GF-D8 (cell line): ENCODE measurements at places on chromosomes 5 and 9.
A peak's percentile ranks its signal among the peaks of the same experiment; 100 is the strongest.

DNA sequence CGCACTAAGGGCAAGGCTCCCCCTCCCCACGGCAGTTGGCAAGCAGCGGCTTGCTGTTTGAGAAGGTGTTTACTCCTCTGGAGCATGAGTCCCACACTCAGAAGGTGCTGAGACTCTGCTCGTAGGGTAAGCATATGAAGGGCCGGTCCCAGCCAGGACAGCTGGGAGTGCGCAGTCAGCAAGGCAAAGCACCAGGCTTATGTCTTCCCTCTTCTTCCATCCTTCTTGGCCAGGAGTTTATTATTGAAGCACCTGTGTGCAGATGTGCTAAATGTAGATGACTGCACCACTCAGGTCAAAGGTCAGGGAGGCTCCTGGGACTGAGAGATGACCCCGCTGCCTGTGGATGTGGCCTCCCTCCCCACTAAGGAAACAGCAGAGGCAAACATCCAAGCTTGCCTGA lies 27.0 kb upstream of the CDKN2AIPNL start:
- DNase-seq, result no peak

DNA sequence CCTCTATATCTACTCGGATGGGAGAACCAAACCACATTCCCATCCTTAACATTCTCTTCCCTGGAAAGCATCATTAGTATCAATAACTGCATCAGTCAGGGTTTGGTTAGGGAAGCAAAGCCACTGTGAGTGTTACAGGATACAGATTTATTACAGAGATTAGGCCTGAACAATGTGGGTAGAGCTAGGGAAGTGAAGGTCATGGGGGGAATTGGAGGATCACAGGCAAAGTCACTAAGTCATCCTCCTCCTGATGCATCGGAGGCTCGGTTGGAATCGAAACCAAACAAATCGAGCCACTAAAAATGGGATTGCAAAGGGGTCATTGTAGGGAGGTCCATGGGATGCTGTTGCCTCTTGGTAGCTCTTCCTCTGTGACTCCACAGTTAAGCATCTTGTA lies 61.8 kb upstream of the ZBTB43 start:
- DNase-seq, result no peak

DNA sequence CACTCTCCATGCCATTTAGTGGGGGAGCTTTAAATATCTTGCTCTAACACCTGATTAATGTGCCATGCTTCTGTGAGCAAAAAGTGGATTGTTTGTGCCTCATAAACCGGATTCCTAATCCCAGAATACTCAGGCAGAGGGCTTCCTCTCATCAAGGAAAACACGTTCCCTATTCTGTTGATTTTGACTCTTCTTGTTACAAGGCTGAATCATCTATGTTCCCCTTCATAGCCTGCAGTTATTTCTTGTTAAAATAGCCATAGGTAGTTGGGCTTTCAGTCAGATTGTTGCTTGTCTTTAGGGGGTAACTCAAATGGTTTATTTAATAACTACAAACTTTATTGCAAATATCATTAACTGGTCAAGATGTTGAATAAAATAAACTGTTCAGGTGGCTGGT lies 26.6 kb downstream of the ROPN1L start:
- no peak for DNase-seq

GRCh38 chr9:25519286-25519685 lies 159.0 kb downstream of the TUSC1 start:
- no peak for DNase-seq

DNA sequence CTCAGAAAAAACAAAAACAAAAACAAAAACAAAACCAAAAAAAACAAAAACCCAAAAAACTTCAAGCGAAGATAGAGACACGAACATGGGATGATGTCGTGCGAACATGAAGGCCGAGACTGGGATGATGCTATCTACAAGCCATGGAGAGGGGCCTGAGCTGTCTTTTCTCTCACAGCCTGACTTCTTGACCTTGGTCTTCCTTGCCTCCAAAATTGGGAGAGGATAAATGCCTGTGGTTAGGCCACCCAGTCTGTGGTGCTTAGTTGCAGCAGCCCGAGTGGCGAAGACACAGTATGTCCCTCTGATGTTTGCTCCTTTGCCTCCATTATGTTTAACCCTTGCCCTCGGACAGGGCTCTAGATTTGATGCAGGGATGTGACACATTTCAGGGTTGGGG lies 130.4 kb upstream of the BASP1 start:
- no peak for DNase-seq

- no peak for DNase-seq
Observed at GRCh38 chr9:38274800-38275199, 117.7 kb upstream of the ALDH1B1 start.

DNA sequence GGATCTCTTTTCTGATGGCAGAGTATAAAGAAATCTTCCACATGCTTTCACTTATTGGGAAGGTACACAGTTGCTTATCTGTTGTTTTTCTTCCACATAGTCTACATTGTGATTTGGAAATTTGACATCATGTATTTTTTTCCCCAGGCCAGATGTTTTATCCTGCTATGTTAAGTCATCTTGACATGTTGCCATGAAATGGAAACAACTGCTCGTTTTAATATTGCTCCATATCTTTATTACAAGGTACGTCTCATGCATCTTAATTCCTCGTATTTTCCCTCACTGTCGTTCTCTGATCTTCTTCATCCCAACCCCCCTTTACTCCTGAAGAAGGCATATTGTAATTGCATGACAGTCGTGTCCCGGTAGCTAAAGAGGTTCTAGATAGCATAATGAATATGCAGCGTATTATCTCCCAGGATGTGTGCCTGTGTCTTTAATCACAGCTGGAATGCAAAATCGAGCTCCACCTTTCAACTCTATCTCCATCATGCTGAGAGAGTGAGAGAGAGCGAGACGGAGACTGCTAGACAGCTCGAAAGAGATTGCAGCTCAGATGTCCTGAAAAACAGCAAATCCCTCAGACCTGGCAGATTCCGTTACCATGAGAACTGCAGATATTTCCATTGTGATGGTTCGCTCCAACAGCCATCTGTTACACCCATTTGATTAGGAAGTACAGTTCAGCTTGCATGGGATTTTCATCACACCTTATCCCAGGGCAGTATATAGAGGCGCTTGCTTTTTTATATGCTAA lies 281.7 kb downstream of the TMEM38B start:
- no peak for DNase-seq

- no peak for DNase-seq
Observed at GRCh38 chr5:173065155-173065554, 9.0 kb downstream of the CREBRF start.

- no peak for DNase-seq
Observed at GRCh38 chr9:123965801-123966686, 36.1 kb upstream of the DENND1A start.

DNA sequence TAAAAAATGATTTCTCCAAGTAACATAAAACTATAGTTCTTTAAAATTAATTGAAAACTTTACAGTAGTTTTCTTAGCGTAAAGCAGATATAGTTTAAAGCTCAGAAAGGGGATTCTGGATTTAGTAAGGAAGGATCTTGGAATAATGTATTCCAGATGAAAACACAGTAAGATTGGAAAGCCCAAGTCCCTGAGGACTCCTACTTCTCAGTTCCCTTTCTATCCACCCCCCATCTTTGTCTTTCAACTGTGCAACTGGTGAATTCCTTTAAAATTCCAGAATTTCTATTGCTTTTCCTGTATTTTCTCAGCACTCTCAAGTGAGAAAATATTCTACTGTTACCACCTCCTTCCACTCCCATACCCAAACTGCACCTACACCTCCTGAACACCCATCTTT lies 184.5 kb upstream of the FBN2 start:
- no peak for DNase-seq

GRCh38 chr5:62661126-62661525 lies 82.5 kb downstream of the LRRC70 start:
- DNase-seq, result no peak

DNA sequence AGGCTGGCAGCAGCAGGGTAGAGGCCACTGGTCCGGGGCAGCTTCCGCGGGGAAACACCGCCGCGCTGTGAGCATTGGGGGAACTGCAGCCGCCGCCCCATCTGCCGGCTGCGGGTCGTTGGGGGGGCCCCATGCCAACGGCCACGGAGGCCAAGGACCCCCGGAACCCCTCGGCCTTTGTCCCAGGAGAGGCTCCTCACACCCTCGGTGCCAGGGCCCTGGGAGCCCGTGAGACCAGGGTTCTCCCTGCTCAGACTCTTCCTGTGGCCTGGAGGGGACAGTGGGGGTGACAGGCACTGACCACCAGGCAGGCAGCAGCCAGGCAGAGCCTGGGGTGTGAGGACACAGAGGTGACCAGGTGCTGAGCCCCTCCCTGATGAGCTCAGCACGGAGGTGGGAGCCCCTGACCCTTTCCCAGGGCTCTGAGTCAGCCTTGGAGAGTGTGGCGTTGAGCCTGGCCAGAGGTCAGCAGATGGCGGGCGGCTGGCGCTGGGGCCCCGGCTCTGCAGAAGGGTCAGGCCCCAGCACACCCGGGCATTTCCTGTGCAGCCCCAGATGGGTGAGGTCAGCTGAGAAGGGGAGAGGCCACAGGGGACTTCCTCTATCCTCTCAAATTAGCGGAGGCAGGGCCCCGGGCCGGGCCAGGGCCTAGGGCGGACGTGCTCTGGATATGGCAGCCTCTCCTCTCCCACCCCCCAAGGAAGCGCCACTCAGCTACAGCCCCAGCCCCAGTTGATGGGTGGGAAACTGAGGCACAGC lies 17.9 kb upstream of the EGFL7 start:
- peak; percentile 53 for DNase-seq

DNA sequence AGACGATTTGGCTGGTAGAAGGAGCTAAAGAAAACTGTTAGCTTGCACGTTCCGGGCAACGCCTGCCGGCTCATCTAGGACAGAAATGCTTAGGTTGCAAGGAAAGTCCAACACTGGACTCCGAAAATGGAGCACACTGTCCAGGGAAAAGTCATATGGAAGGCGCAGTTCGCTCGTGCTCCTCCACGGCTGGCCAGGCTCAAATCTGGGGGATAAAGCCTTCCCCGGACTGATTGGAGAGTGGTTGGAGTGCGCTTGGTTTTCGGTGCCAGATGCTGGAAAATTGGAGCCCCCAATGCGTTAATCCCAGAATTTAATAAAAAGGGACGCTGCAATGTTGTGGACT lies 955 bp downstream of the CDH6 start:
- DNase-seq, result no peak

DNA sequence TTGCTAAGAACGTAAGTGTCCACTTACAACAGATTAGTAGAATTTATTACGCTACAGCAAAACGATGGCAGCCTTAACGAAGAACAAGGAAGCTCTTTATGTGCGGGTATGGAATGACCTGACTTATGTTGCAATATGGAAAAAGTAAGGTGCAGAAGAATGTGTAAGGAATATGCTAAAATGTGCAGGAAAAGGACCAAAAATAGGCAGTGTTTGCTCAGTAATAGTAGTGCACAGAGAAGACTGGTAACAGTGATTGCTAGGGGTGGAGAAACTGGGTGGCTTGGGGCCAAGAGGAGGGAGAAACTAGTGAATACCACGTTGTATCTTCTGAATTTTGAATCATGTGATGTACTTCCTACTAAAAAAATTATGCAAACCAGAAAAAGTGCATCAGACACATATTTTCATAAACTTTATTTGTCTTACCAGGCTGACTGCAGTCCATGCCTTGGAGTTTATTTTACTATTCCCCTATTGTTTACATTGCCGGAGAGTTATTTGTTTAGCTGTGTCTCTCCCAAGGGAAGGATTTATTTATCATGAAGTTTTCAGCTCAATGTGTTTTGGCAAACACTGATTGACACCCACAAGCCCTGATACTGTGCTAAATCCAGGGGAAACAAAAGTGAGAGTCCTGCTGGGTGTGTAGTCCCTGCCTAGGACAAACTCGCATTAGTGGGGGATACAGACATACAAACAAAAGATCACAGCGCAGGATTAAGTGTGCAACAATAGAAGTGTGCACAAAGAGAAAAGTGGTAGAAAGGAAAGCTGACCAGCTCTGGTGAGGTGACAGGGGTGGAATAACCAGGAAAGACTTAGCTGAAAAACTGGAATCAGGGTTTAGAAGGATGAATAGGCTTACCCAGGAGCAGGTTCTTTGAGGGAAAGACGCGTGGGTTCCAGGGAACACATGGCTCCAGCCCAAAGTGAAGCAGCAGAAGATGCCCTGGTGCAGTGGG lies 34.0 kb upstream of the ZNF484 start:
- DNase-seq, result no peak

- no peak for DNase-seq
Observed at GRCh38 chr9:127437497-127438264, 13.5 kb downstream of the ZNF79 start.

- DNase-seq, result no peak
Observed at GRCh38 chr5:132501961-132502931, 11.7 kb upstream of the IRF1 start.

DNA sequence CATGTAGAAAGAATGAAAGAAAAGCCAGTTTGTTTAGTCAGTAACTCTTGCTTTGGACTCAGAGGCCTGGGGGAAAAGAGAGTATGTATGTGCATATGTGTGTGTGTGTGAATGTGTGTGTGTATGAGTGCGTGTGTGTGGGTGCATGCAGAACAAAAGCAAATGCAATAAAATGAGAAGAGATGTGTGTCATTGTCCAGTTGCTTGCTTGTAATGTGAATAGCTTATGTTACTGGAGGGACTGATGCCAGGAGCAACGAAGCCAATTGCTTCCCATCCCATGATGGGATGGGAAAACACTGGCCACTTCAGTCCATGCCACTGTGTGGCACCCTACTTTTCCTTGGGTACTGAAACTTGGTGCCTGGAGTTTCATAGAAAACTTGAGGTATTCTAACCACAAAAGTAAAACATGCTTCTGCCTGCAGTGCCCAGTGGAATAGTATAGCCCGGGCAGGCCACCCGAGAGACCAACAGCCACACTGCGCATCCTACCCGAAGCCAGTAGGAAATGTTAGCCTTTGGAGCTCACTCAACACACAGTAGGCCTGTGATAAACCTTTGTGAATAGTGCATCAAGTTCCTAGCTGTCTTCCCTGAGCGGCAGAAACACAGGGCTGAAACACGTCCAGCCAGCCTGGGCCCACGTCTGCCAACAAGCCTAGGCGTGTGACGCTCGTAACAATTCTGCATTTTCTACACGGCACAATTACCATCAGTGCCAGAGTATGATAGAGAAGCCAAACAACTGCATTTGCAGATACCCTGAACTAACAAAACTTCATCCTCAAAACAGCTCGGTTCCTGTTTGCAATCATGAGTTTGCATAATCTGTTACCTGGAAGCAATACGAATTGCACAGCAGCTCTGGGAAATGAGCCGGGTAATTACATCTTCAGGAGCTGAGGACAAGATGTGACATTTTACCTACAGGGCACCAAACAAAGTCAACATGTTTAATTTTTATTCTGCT lies 198.1 kb downstream of the SYK start:
- DNase-seq, result no peak

GRCh38 chr5:52956915-52957747 lies 32.0 kb upstream of the ITGA2 start:
- DNase-seq, result no peak

DNA sequence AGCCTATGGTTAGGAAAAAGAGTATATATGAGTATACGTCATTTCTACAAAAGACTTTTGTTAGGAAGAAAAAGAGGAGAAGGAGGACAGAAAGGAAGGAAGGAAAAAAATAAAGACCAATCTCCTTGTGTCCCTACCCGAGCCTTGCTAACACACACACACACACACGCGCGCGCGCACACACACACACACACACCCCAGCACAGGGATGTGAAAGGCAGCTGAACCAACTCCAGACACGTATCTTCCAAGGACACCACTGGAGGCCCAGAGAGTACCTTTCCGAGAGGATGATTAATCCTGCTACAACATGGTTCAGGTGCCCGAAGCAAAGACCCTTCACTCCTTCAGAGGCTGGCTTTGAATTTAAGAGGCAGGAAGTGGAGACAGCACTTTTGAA lies 56.9 kb upstream of the GALNT10 start:
- DNase-seq, result no peak
